ENCODE measurements at places on chromosomes 11 and 22.

DNA sequence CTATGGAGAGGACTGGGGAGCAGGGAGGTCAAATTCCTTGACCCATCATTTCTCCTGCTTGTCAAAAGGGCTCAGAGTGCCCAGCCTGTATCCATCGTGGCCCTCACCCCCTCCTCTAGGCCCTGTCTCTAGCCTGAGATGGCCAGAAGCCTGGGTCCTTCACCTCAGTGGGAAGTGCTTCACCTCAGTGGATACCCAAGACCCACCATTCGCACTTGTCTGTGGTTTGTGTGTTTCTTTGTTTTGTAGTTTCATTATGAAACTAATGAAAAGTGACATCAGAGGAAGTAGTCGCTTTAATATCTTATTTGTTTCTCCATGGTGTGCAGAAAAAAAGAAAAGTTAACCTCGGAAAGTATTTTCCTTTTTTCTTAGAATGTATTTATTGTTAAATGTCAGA, 194.0 kb upstream of the CADM1 start:
- DNase-seq, result no peak

GRCh38 chr11:78193806-78194205, 5.1 kb downstream of the USP35 start:
- DNase-seq, result no peak

- peak; percentile 49 for DNase-seq
Observed at GRCh38 chr11:66868726-66869566, 12.1 kb downstream of the LRFN4 start.

GRCh38 chr22:50044485-50045118, 13.5 kb downstream of the TTLL8 start:
- no peak for DNase-seq

DNA sequence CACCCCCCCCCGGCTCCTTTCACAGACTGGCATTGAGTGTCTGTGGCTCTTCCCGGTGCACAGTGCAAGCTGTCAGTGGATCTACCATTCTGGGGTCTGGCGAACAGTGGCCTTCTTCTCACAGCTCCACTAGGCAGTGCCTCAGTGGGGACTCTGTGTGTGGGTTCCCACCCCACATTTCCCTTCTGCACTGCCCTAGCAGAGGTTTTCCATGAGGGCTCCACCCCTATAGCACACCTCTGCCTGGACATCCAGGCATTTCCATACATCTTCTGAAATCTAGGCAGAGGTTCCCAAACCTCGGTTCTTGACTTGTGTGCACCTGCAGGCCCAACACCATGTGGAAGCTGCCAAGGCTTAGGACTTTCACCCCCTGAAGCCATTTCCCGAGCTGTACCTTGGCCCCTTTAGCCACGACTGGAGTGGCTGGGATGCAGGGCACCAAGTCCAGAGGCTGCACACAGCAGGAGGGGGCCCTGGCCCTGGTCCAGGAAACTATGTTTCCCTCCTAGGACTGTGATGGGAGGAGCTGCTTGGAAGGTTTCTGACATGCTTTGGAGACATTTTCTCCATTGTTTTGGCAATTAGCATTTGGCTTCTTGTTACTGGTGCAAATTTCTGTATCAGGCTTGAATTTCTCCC, 26.0 kb downstream of the BCL2L13 start:
- no peak for DNase-seq

GRCh38 chr11:66562275-66562674, 6.1 kb downstream of the CTSF start:
- no peak for DNase-seq

DNA sequence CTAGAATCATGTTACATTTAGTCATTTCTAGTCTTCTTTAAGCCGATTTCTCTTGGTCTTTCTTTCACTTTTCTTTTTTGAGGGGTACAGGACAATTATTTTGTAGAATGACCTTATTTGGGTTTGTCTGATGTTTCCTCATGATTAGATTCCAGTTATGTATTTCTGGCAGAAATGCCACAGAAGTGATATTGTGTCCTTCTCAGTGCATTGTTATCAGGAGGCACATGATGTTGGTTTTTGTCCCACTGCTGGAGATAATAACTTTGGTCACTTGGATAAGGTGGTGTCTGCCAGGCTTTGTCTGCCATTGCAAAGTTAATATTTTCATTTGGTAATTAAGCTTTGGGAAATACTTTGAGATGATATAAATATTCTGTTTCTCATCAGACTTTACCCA, 100.3 kb downstream of the RRM1 start:
- no peak for DNase-seq
